ENCODE measurements at places on chromosomes 6 and 20.

GRCh38 chr6:126361832-126362440 is 22.0 kb downstream of the CENPW start:
- no peaks in the 10 kb centered on the region for H3K4me1 ChIP-seq
- DNase-seq: no peak
- H3K27me3 ChIP-seq: no peaks in the 10 kb centered on the region
- H3K4me3 ChIP-seq: no peak overlapping the region

- no peaks in the 10 kb centered on the region for H3K36me3 ChIP-seq
- no peak overlapping the region for H3K4me3 ChIP-seq
- DNase-seq: peak; percentile 9
- no peaks in the 10 kb centered on the region for H3K27me3 ChIP-seq
- no peaks in the 10 kb centered on the region for H3K4me1 ChIP-seq
These were observed 19.4 kb upstream of the KCNB1 start for GRCh38 chr20:49501917-49502316.

- H3K27me3 ChIP-seq: peaks cover 38% of the 10 kb centered on the region
- peak overlapping the region; percentile 54 for H3K4me3 ChIP-seq
- no peaks in the 10 kb centered on the region for H3K36me3 ChIP-seq
- no peaks in the 10 kb centered on the region for H3K4me1 ChIP-seq
These were observed 8.3 kb upstream of the AVP start for GRCh38 chr20:3092611-3093379.

- DNase-seq: no peak
- H3K36me3 ChIP-seq: no peaks in the 10 kb centered on the region
- no peaks in the 10 kb centered on the region for H3K4me1 ChIP-seq
- H3K4me3 ChIP-seq: no peak overlapping the region
- H3K27me3 ChIP-seq: peaks cover 2% of the 10 kb centered on the region
These were observed 101.6 kb upstream of the FRMD1 start for GRCh38 chr6:168180548-168181011.

GRCh38 chr6:129099696-129100095 is 216.8 kb downstream of the LAMA2 start:
- no peaks in the 10 kb centered on the region for H3K36me3 ChIP-seq
- H3K27me3 ChIP-seq: no peaks in the 10 kb centered on the region
- H3K4me1 ChIP-seq: no peaks in the 10 kb centered on the region
- no peak for DNase-seq
- H3K4me3 ChIP-seq: no peak overlapping the region
- no peak overlapping the region for H3K27ac ChIP-seq

DNA sequence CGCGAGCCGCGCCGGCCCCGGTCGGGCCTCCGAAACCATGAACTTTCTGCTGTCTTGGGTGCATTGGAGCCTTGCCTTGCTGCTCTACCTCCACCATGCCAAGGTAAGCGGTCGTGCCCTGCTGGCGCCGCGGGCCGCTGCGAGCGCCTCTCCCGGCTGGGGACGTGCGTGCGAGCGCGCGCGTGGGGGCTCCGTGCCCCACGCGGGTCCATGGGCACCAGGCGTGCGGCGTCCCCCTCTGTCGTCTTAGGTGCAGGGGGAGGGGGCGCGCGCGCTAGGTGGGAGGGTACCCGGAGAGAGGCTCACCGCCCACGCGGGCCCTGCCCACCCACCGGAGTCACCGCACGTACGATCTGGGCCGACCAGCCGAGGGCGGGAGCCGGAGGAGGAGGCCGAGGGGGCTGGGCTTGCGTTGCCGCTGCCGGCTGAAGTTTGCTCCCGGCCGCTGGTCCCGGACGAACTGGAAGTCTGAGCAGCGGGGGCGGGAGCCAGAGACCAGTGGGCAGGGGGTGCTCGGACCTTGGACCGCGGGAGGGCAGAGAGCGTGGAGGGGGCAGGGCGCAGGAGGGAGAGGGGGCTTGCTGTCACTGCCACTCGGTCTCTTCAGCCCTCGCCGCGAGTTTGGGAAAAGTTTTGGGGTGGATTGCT is 1.3 kb downstream of the VEGFA start:
- peak overlapping the region; percentile 99 for H3K27ac ChIP-seq
- DNase-seq: peak; percentile 84
- peaks cover 18% of the 10 kb centered on the region for H3K36me3 ChIP-seq
- H3K4me3 ChIP-seq: peak overlapping the region; percentile 97
- peaks cover 32% of the 10 kb centered on the region for H3K4me1 ChIP-seq

- H3K4me1 ChIP-seq: no peaks in the 10 kb centered on the region
- no peaks in the 10 kb centered on the region for H3K27me3 ChIP-seq
- no peak for DNase-seq
- no peak overlapping the region for H3K4me3 ChIP-seq
- H3K36me3 ChIP-seq: no peaks in the 10 kb centered on the region
- no peak overlapping the region for H3K27ac ChIP-seq
These were observed 85.4 kb upstream of the GPR6 start for GRCh38 chr6:109892451-109893435.

DNA sequence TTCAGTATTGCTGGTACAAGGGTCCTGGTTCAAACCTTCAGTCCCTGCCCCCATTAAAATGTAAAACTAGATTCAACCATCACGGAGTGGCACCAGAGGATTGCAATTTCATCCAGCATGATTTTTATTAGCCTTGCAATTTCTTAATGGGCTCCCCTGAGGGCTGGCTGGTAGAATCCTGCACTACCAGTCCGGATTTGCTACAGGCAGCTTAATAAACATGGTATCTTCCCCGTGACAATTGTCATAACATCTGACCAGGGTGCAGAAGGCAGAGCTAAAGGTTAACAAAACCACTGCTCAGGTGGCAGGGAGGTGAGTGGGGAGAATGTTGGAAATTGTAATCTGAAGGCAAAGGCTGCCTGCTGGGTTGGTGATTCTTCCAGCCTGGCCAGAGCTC is 94.5 kb downstream of the PKHD1 start:
- no peak for DNase-seq
- no peaks in the 10 kb centered on the region for H3K27me3 ChIP-seq
- H3K4me3 ChIP-seq: no peak overlapping the region
- H3K4me1 ChIP-seq: no peaks in the 10 kb centered on the region

DNA sequence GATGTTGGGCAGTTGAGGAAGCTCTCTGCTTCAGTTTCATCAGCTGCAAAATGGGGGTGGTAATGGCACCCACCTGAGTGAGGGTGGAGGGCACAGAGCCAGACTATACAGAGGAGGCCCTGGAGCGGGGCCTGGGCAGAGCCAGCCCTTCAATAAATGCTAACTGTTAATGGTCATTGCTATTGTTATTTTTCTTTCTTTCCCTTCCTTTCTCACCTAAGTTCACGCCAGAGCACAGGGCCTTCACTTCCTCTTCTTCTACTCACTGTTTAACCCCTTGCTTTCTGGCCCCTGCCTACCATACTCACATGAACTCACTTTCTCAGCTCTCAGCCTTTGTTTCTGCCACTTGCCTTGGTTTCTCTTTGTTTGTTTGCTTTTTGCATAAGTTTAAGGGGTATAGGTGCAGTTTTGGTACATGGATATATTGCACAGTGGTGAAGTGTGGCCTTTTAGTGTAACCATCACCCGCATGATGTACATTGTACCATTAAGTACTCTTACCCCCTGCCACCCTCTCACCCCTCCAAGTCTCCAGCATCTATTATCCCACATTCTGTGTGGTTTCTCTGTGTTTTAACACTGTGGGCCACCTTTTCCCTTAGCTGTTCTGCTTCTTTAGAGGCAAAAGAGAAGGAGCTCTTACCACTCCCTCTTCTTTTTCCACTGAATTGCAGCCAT is 7.5 kb upstream of the RREB1 start:
- no peaks in the 10 kb centered on the region for H3K4me1 ChIP-seq
- H3K36me3 ChIP-seq: no peaks in the 10 kb centered on the region
- no peak for DNase-seq
- H3K27me3 ChIP-seq: no peaks in the 10 kb centered on the region
- H3K27ac ChIP-seq: no peak overlapping the region

GRCh38 chr20:48877304-48877703 is 44.2 kb upstream of the ARFGEF2 start:
- no peak overlapping the region for H3K27ac ChIP-seq
- no peaks in the 10 kb centered on the region for H3K36me3 ChIP-seq
- H3K4me1 ChIP-seq: no peaks in the 10 kb centered on the region
- H3K27me3 ChIP-seq: no peaks in the 10 kb centered on the region
- DNase-seq: no peak

DNA sequence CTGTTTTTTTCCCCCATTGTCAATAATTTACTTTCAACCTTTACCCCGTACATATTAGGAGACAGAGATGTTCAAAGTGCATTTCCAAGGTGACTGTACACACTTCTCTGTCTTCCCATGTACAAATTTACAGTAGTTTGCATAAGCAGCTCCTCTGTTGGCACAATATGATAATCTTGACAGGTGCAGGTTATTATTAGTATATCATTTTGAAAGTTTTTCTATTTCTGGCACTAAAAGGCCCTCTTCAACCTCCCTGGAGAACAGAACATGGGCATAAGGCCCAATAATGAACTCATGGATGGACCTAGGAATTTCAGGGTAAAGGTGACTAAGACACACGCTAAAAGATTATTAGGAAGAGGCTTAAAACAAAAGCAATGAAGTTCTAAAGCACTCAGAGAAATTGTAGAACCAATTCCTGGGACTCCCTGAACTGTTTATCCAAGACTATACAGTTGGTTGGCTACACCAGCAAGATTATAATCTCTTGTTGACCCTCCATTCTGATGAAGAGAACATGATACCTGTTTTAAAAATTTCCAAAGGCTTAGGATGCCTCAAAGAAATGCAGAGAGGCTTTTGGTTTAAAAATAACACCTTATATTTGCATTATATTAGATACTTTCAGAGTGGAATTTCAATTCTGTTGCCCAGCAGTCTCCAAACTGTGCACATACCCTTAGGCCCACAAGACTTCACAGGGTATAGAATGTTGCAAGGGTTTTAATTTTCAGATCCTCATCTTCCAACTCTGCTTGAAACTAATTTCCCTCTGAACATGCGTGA is 1.1 kb downstream of the AIG1 start:
- DNase-seq: no peak
- H3K36me3 ChIP-seq: no peaks in the 10 kb centered on the region
- H3K27ac ChIP-seq: peak overlapping the region; percentile 94
- H3K4me3 ChIP-seq: peak overlapping the region; percentile 70
- peaks cover 36% of the 10 kb centered on the region for H3K4me1 ChIP-seq

DNA sequence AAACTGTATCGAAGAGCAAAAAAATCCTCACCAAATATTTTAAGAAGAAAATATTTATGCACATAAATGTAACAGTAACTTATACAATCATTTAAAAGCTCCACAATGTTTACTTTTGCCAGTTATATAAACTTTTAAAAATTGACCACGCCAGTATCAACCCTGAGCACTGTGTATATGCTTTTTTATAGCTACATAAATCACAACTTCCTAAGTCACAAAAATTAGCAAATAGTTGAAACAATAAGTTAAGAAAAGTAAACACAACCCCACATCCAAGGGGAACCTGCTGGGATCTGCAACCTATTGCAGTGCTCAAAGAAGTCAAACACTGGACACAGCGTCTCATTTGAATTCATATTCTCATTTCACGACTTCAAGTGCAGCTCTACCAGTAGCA is 89.8 kb upstream of the DST start:
- peaks cover 6% of the 10 kb centered on the region for H3K36me3 ChIP-seq
- H3K27ac ChIP-seq: no peak overlapping the region
- H3K27me3 ChIP-seq: no peaks in the 10 kb centered on the region
- no peak overlapping the region for H3K4me3 ChIP-seq
- H3K4me1 ChIP-seq: peaks cover 22% of the 10 kb centered on the region

DNA sequence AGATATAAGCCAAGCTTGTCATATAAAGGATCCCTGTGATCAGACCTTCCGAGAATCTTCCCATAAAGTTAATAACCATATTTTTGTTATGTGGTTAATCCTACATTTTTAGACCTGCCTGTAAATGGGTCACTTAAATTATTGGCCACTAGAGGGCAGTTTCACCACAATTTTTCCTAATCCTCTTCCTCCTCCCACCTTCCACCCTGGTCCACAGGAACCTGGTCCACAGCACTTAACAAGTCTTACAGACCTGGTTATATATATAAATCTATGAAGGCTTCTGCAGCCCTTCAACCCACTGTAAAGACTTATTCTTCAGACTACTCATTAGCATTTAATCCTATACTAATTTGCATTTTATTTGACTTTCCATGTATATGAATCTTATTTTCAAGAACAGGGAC is 28.3 kb downstream of the MRS2 start:
- H3K27me3 ChIP-seq: no peaks in the 10 kb centered on the region
- no peak for DNase-seq
- H3K36me3 ChIP-seq: peaks cover 35% of the 10 kb centered on the region
- H3K4me1 ChIP-seq: peaks cover 14% of the 10 kb centered on the region
- H3K27ac ChIP-seq: no peak overlapping the region
- no peak overlapping the region for H3K4me3 ChIP-seq

GRCh38 chr6:159943101-159943632 is 25.7 kb upstream of the IGF2R start:
- no peak overlapping the region for H3K4me3 ChIP-seq
- H3K36me3 ChIP-seq: no peaks in the 10 kb centered on the region
- peak overlapping the region; percentile 31 for H3K27ac ChIP-seq
- H3K4me1 ChIP-seq: peaks cover 13% of the 10 kb centered on the region

DNA sequence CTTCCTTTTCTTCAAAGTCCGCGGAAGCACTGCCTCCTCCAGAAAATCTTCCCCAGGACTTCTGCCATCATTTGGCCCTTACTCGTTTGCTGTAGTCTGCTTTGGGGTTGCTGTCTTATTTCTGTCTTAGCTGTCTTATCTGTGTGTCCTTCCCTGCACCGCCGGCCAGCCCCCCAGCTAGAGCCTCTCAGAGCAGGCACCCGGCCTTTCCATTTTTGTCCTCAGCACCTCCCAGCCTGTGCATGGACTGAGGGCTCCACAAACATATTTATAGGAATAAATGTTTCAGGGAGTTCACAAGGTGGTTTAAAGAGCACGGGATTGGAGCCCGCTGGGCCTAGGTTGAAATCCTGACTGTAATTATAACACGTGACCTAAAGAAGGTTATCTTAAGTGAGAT is 8.1 kb downstream of the GLP1R start:
- H3K36me3 ChIP-seq: no peaks in the 10 kb centered on the region
- no peak overlapping the region for H3K27ac ChIP-seq
- no peaks in the 10 kb centered on the region for H3K27me3 ChIP-seq
- H3K4me3 ChIP-seq: no peak overlapping the region

DNA sequence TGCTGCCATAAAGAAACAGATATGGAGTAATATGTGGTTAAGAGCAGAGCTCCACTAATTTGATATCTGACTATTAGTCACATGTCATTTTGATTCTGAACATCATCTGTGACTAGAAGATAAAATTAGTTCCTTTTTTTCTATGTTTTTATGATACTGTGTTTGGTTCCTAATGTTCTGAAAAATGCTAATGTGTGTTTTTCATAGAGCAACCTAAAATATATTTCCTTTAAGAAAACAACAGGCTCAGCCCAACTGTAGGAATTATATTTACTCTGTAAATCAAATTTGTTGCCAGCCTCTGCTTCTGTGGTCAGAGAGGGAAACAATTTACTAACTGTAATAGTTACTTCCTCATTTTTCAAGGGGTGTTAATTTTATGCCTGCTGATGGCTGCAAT is 33.3 kb upstream of the TXLNB start:
- no peak for DNase-seq
- no peak overlapping the region for H3K4me3 ChIP-seq
- peak overlapping the region; percentile 36 for H3K27ac ChIP-seq
- no peaks in the 10 kb centered on the region for H3K36me3 ChIP-seq
- peaks cover 4% of the 10 kb centered on the region for H3K4me1 ChIP-seq
